Pulmonary artery endothelial cell (primary cell): ENCODE measurements at places on chromosomes 16 and 17. TPM values are rescaled to one million over a fixed set of nuclear protein-coding genes. Genes with fewer than 3 reads are reported as not detected.

Gene KRT33B
- total RNA-seq, result not detected in 2 replicates

DNA sequence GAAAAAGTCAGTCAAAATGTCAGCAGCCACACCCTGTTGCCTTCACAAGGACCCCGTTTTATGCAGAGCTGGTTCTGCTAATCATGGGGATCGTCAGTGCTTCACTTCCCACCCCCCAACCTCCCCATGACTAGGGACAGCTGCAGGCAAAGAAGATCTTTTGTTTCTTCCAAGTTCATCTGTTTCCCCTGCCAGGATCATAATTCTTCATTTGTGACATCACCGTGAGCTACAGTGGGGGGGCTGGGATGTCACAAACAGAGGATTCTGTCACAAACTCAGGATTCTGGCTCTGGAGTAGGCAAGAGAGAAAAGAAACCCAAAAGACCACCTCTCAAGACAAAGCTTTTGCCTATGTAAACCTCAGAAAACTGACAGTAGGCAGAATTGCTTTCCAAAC is 24.7 kb downstream of the DNAJC7 start:
- no peak for DNase-seq

- DNase-seq, result no peak
Observed at GRCh38 chr16:7997966-7998365, 592.3 kb downstream of the TMEM114 start.

- no peak for DNase-seq
Observed at GRCh38 chr16:77938913-77939312, 83.4 kb upstream of the CLEC3A start.

Gene MARCHF10
- total RNA-seq, result not detected in 2 replicates

Gene KRTAP9-2
- total RNA-seq, result not detected in 2 replicates

- no peak for DNase-seq
Observed at GRCh38 chr17:2542456-2542855, 30.8 kb upstream of the METTL16 start.

- DNase-seq, result no peak
Observed at GRCh38 chr16:11325404-11326083, 19.7 kb upstream of the RMI2 start.

GRCh38 chr17:46820592-46821450 is 2.3 kb upstream of the WNT3 start:
- DNase-seq, result no peak

DNA sequence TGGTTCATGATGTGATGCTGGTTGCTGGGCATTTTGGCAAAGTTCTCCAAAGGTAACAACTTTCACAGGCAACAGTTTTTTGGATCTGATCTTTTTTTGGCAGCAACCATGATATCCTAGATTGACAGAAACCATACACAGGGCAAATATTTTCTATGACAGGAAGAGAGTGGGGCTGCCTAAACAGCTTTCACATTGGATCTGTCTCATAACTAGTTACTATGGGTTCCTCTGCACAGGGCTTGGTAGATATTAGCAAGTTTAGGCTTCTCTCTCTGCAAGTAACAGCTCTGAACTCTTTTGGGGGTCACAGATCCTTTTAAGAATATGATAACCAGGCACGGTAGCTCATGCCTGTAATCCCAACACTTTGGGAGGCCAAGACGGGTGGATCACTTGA is 28.6 kb downstream of the COG4 start:
- no peak for DNase-seq

Gene SLC9A5
- total RNA-seq, result 0.99 and 1.3 TPM in 2 replicates

- no peak for DNase-seq
Observed at GRCh38 chr17:4487820-4488716, 10.6 kb upstream of the SPNS2 start.

GRCh38 chr16:11112723-11113348 is 143.2 kb downstream of the SOCS1 start:
- DNase-seq, result no peak

- no peak for DNase-seq
Observed at GRCh38 chr16:53061256-53061655, 6.5 kb downstream of the CHD9 start.

Gene SLC52A1
- total RNA-seq, result 0.07 TPM in 2 replicates

- DNase-seq, result no peak
Observed at GRCh38 chr17:38575781-38576180, 30.0 kb downstream of the SRCIN1 start.

DNA sequence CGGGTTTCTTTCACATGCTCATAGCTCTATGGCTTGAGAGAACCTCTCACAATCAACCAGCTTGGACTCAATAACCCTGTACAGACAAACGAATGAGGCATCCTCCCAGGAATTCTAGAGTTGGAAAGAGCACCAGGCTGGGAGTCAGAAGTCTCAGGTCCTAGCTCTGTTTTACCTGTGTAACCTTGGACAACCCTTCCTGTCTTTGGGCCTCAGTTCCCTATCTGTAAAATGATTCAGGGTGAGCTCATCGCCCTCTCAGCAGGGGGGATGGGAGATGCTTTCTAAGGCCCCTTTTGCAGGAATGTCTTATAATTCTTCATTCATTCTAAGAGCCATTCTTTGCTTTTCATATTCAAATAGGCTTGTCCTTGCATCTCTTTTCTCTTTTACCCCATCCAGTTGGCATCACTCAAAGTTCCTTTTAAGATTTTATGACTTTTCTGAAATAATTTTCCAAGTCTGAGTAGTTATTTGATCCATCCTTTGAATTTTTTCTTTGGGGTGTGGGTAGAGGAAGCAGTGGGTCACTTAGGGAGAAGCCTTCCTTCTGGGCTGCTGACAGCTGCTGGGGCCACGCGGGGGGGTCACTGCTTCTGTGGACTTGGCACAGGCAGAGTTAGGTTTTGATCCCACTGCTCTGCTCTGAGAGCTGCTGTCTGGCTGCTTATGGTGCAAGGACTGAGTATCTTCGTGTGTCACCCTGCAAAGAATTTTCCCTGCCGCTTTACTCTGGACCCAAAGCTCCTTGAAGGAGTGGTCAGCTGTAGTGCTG is 102.7 kb downstream of the UTP18 start:
- DNase-seq, result no peak

- no peak for DNase-seq
Observed at GRCh38 chr17:63703556-63704258, 3.8 kb upstream of the LIMD2 start.

Gene CACNG3
- not detected in 2 replicates for total RNA-seq

- no peak for DNase-seq
Observed at GRCh38 chr16:27761816-27762215, 211.9 kb downstream of the KATNIP start.

- DNase-seq, result no peak
Observed at GRCh38 chr16:84953190-84953746, 58.1 kb downstream of the ZDHHC7 start.

Gene EIF4A3
- total RNA-seq, result 119 and 142 TPM in 2 replicates

DNA sequence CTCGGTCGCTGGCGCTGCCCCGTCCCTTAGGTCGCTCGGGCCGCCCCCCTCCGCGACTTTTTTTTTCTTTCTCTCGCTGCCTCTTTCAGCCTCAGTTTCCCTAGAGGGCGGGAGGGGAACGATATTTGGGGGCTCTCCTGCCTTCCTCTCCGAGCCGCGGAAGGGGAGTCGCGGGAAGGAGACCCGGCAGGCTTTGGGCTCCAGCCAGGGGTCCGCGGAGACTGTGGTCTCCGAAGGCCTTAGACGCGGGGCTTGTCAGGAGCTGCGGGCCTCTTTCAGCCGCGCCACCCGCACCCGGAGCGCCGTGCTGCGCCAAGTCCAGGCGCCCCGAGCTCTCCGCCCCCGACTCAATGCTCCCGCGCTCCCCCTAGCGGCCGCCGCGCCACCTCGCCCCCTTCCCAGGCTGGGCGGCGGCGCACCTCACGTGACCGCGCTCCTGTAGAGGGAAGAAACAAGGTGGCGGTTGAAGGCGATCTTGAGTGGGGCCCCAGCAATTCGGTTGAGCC is at the start of gene LRRC37B:
TSS of gene LRRC37B (plus strand) at position 427 of the 506 bp plus-strand sequence. CDS start 14,010 bp downstream, outside the sequence.
- DNase-seq, result peak; percentile 27

Gene WFIKKN1
- total RNA-seq, result 0.07 TPM in 2 replicates

DNA sequence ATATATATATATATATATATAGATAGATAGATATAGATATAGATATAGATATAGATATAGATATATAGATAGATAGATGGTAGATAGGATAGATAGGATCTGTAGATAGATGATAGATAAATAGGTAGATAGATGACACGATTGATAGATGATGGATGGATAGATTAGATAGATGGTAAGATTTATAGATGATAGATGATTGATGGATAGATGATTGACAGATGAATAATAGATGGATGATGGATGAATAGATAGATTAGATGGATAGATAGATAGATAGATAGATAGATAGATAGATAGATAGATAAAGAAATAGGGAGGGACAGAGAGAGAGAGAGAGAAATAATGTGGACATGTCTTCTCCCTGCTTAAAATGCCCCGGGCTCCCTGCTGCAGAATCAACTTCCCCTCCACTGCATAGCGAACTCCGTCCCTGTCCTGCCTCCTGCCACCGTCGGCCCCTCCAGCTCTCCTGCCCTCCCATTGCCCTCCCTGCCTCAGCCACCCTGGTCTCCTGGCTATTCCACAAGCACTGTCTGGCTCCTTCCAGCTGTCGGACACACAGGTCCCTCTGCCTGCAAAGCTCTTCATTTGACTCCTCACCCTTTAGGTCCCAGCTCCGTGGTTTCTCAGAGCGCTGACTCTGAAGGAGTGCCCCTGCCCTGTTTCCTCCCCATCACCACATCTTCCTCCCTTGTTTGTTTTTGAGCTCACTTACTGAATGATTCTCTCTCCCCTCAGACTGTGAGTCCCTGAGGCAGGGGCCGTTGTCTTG is 254.0 kb downstream of the KATNIP start:
- no peak for DNase-seq

DNA sequence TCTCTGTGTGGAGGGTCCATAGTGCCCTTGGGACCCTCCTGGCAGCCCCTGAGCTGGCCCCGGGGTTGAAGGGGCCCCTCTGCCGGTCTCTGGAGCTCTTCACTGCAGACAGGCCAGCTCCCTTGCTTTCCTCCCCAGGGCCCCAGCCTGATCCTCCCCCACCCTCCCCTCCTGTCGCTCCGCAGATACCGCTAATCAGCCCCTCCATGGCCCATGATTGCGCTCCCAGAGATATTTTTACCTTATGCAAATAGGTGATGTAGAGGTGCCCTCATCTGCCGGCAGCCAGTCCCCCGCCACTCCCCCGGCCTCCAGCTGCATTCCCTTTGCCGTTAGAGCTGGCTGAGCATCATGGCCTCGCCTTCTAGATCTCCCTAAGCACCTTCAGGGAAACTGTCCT is 9.2 kb downstream of the MMP15 start:
- no peak for DNase-seq

GRCh38 chr17:49984283-49984682 is 10.7 kb downstream of the DLX3 start:
- DNase-seq, result no peak

DNA sequence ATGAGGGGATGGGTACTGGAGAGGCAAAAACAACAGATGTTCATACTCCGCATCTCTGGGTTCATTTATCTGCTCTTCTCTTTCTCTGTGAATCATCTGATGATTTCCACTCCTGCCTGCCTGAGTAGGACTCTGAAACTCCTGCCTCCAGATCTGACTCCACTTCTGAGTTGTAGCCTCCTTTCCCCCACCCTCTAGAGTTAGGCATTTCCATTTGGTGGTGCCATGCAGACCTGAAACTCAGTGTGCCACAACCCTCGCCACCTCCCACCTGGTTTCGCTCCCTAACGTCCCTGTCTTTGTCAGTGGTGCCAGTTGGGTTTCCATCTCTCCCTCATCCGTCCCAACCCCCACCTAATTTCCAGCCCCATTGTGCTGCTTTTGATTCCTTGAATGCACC is 126.2 kb downstream of the PRKCB start:
- DNase-seq, result no peak

GRCh38 chr17:73478334-73478733 is 165.9 kb downstream of the SDK2 start:
- no peak for DNase-seq

- no peak for DNase-seq
Observed at GRCh38 chr17:55962951-55963401, 190.3 kb upstream of the ANKFN1 start.

- no peak for DNase-seq
Observed at GRCh38 chr16:73383988-73384365, 336.0 kb upstream of the ZFHX3 start.

Gene TPSAB1
- not detected in 2 replicates for total RNA-seq

Gene SLC13A2
- total RNA-seq, result not detected in 2 replicates

DNA sequence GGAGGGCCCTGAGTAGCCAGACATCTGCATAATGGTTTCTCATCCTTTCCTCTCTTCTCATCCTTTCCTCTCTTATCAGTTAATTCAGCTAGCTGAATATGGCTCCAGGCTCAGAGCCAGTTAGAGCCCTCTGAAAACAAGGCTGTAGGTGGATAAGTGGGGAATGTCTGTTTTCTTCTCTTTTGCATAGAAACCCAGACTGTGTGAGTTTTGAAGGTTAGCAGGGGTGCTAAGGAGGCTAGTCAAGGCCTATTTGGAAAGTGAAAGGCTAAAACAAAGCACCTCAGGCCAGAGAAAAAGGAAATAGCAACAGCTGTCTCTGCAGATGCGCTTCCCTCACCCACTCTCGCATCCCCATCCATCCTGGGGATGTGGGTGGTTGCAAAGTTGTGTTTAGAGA is 420.9 kb downstream of the SHISA9 start:
- no peak for DNase-seq

Gene OR1F1
- 0.13 TPM in 1 of 2 replicates, not detected in the other for total RNA-seq

Gene ITGAX
- total RNA-seq, result 0.04 and 1.1 TPM in 2 replicates

DNA sequence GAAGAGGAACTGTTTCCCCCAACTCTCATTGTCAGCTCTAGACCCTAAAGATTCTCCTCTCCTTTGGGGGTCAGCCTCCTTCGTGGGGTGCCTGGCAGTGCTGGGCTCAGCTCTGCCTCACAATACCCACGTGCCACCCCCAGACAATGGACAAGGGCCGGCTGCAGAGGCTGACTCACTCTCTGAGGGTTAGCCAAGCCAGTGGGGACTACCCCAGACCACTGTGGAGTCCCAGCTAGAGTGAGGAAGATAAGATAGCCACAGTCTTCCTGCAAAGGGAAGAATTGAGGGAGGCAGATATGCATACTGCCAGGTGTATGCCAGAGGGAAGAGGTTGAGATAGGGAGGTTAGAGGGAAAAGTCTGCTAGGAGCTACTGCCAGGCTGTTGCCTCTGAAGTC is 13.5 kb upstream of the MTMR4 start:
- DNase-seq, result peak; percentile 63

DNA sequence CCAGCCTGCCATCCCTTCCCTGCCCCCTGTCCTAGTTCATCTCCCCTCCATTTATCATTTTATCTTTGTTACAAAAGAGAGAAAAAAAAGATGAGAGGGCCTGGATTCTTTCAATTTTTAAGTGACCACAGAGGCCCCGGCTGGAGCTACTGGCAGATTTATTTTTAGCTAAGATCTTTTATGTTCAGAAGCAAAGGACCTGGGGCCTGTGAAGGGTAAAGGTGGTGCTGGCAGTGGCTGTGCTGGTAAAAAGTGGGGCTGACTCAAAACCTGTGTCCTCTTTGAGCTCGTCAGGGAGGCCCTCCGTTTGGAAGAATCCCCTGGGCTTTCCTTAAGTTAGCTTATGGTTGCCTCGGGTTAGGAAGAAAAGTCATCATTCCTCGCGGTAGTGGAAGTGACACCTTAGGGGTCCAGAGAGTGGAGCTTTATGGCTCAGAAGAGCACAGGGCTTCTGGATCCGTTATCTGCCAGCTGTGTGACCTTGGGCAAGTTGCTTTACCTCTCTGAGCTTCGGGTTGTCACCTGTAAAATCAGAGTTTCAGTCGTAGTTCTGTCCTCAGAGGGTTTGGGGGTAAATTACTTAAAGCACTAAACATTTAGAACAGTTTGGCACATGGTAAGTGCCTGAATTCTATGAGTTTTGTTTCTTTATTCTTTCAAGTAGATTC is 923.8 kb upstream of the EEF2KMT start:
- no peak for DNase-seq
